Stimulated activated CD8-positive, alpha-beta memory T cell treated with anti-CD3 and anti-CD28 coated beads, Interleukin-7, amount 100 ng/mL, for 48 hours (primary cell): ENCODE measurements at places on chromosomes 2 and 18.
A peak's percentile ranks its signal among the peaks of the same experiment; 100 is the strongest.

DNA sequence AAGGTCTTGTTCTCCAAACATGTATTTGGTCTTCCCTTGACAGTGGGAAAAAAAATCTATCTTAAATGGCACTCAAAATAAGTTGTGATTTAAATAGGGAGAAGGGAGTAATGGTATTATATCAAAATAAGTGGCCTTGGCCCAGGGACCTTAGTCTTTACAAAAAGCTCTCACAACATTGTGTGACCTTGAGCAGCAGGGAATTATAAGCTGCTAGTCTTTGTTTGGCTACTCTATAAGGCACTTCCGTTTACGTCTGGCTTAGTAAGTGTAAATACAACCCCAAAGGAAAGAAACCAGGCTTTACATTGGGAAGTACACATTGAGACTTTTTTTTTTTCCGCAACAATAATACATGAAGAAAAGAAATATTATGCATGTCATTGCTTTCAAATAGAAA is 734.0 kb upstream of the LINC00305 start:
- no peak for DNase-seq

GRCh38 chr2:203685789-203686420 is 20.5 kb upstream of the CD28 start:
- no peak for DNase-seq

GRCh38 chr2:95275151-95275515 is 884 bp downstream of the PROM2 start:
- no peak for DNase-seq

DNA sequence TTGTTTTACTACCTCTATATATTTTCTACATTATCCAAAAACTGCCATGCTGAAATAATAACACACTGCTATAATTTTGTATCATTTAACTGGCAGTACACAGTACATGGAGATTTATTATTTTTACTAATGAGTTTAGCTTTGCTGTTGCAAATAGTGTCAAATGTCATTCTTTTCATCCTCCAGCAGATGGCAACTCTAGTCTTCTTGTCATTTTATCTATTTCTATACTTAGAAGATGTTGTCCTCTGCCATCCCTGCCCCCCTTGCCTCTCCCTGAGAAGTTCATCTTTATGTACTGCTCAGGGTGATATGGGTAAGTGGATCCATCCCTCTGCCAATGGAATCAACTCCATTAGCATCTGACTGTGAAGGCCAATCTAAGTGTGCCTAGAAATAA is 21.7 kb upstream of the LRRTM1 start:
- DNase-seq, result no peak

DNA sequence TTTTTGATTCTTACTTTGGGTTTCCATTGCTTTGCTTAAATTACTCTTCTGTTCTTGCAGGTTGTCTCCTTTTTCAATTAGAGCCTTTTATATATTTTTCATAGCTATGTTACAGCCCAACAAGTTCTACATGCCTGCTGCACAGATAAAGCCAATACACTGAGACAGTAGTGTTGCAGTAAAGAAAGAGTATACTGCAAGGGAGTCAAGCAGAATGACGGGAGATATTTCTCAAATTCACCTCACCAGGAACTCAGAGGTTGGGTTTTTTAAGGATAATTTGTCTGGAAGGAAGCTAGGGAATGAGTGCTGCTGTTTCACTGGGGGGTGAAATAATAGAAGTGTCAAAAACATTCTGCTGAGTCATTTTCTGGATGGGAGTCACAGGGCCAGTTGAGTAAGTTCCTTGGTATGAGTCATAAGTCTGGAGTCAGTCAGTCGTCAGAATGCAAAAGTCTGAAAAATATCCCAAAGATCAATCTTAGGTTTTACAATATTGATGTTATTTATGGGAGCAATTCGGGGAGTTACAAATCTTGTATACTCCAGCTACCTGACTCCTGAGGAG is 193.0 kb upstream of the RGPD4 start:
- no peak for DNase-seq

DNA sequence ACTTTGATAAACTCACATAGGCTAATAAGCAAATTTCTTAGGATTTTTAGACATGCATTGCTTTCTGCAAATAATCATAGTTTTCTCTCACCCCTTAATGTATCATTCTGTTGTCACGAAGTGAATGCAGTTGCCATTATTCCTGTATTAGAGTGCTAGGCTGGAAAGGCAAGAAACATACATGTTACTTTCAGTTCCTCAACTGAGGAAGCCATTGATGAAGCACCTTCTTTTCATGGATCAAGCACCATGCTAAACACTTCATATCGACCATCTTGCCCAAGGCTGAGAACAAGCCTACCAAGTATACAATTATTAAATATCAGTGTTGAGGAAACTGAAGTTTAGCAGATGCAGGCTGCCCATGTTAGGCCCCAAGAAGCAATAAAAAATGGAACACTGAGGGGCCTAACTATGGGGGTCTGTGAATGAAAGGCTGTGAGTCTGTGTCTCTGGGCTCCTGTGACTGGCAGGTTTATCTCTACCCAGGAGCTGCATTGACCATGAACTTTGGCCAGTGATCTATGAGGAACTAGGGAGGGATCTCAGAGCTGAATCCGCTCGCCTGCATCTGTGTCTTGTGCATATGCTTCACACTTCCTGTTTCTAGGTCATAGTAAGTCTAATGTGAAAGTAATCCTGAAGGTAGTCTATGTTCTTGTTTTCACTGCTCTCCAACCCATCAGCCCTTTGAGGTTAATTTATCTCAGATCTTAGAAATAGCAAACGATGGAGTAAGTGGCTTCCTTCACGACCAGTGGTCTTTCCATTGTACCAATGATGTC is 16.0 kb upstream of the TSPYL6 start:
- DNase-seq, result no peak

- DNase-seq, result no peak
Observed at GRCh38 chr2:180141600-180141999, 134.5 kb upstream of the CWC22 start.

DNA sequence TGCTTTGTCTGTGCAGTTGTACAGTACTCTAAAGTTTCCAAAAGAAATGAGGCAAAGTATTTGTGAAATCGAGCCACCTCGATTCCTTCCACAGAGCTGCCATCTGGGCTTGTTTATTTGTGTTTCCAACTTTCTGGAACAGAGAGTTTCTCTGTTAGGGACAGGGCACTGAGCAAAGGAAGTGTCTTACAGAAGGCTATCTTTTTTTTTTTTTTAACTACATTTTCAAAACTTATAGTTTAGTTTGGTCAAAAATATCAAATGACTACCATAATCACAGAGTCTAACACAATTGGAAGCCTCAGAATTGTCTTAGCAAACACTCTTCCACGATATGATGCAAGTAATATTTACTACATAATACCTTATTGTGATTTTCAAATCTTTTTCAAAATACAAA is 796 bp downstream of the RFTN2 start:
- DNase-seq, result no peak

- DNase-seq, result no peak
Observed at GRCh38 chr2:45595721-45596435, 15.2 kb downstream of the SRBD1 start.

- DNase-seq, result no peak
Observed at GRCh38 chr2:128504246-128505149, 185.8 kb upstream of the HS6ST1 start.

GRCh38 chr2:237572021-237572741 is 5.8 kb downstream of the PRLH start:
- DNase-seq, result peak; percentile 72

- DNase-seq, result no peak
Observed at GRCh38 chr18:42178376-42179080, 223.5 kb downstream of the PIK3C3 start.

GRCh38 chr18:52342456-52342855 is 2.5 kb downstream of the DCC start:
- DNase-seq, result no peak

DNA sequence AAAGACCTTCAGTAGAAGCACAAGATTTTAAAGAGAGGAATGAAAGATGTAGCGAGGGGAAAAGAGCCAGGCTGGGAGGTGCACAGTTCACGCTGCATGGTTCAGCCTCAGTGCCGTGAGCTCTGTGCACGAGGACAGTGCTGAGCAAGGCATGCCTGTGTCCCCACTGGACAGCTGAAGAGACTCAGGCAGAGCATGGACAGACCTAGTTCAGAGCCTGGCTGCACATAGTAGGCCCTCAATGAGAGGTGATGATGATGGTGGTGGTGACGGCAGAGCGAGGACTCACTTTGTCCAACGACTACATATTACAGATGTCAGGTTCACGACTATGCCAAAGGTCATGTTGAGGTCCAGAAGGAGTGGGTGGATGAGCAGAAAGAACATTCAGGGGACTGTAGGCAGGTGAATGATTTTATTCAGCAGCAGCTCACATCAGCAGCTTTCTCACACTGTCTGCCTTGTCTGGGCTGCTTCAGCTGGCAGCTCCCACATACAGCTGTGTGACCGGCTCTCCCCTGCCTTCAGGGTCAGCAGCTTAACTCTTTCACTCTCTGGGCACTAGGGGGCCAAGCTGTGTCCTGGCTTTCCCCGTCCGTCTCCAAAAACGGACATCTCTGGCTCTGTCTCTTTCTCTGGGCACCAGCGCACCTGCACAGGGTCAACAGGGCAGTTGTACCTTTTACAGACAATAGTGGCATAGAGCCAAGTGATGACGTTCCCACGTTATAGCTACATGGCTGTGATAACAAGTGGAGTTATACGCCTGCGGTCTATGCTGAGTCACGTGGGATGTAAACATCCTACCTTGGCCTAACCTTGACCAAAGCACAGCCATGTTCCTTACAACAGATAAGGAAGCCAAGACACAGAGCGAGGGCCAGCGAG is 128.8 kb upstream of the MSH6 start:
- DNase-seq, result no peak

GRCh38 chr2:110869472-110870446 is 137.4 kb downstream of the ACOXL start:
- DNase-seq, result no peak

GRCh38 chr2:150286730-150287362 is 200.6 kb downstream of the RND3 start:
- no peak for DNase-seq

GRCh38 chr2:129078548-129078947 is 759.9 kb upstream of the HS6ST1 start:
- no peak for DNase-seq

GRCh38 chr2:120303177-120303576 is 42.8 kb upstream of the INHBB start:
- no peak for DNase-seq

DNA sequence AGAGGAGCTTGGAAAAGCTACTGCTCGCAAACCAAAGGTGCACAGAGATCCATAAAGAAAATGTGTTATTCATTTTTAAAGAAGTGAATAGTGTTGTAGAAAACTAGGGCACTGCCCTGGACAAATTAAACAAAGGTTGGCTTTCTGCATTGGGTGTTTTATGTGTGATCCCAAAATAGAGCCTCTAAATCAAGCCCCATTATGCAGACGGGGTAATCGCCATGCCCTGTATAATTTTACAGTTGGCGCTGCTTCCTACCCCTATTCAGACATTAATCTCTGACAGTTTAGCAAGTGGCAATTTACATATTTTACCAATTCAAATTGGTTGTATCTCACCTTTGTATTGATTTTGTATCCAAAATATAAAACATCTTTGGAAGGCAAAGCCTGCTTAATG is 109.1 kb downstream of the PID1 start:
- no peak for DNase-seq

DNA sequence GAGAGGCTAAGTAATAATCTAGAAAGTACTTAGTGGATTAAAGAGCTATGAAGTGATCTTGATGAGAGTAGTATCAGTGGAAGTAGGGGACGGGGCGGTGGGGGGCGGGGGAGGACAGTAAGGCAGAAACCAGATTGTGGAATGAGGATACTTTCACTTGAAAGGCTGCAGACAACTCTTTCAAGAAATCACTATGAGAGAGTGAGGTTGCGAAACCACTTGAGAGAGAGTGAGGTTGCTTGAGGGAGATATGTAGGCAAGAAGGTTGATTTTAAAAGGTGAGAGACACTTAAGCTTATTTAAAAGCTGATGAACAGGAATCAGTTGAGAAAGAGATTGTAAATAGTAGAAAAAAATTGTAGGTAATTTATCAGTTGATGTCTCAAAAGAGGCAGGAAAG is 3.8 kb downstream of the ZNF397 start:
- no peak for DNase-seq

DNA sequence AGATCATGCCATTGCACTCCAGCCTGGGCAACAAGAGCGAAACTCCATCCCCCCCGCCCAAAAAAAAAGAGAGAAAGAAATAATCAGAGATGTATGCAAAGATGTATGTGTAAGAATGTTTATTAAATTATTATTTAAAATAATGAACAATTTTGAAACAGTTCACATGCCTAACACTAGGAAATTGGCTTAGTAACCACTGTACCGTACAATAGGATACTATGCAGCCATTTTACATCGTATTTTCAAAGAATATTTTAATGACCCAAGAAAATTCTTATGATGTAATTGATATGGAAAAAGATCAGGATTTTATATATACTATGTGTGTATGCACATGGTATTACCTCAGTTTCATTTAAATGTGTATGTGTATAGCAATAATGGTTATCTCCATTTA is 190.5 kb downstream of the ZFP36L2 start:
- DNase-seq, result no peak

- DNase-seq, result no peak
Observed at GRCh38 chr2:228675091-228675490, 493.6 kb upstream of the SPHKAP start.

DNA sequence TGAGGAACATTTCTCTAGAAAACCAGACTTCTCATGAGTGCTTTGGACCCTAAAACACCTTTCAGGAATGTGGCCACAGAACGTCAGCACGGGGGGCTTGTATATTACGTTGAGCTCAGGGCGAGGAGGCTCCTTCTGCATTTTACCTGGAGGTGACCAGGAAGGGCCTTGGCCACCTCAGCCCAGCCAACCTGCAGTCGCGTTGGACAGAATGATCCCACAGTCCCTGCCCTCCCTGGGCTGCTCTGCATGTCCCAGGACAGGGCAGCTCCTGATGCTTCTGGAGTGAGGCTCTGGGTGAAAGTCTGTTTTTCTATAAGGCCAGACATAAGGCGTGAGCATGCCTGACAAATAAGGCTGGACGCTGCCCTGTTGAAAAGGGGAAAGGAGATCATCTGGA is 121.9 kb downstream of the NDUFA10 start:
- no peak for DNase-seq

- no peak for DNase-seq
Observed at GRCh38 chr2:159095813-159096212, 127.4 kb downstream of the TANC1 start.

DNA sequence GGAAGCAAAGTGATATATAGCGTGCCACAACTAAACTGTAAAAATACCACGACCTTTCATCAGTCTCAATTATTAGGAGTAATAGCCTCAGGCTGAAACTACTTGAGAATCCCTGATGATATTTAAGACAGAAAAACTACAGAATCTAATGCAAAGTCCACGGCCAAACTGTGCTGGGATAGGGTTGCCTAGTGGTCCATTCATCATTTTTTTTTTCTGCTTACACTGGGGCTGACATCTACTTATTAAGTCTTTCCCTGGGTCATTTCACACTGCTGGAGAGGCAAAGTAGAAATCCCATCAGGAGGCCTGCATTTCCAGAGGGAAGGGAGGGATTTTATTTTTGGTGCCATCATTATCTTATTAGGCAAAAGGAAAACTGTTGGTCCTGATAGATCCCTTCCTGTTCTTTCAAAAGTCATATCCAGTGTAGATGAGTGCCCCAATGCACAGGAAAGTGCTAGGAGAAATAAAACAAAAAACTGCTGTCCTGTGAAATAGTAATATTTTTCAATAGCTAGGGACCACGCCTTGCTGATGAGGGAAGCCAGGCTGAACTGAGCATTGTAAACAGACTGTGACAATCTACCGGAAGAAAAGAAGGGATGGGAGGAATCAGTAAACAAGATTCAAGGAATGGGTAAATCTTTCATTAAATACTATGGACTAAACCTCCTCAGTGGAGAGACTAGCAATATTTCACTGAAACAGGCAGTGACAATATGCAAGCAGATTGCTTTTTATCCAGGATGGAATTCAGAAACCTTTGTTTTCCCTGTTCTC is 644.3 kb downstream of the IRS1 start:
- DNase-seq, result no peak
